Dermis blood vessel endothelial cell (primary cell): ENCODE measurements at places on chromosomes 5 and 9. TPM values are rescaled to one million over a fixed set of nuclear protein-coding genes. Genes with fewer than 3 reads are reported as not detected.

The ANKRD31 gene
- total RNA-seq, result 0.05 TPM in 1 of 2 replicates, not detected in the other

GRCh38 chr5:52734557-52734956 is 53.2 kb upstream of the ITGA1 start:
- DNase-seq, result no peak

- no peak for DNase-seq
These were observed 14.4 kb downstream of the HNRNPK start for GRCh38 chr9:83965350-83966208.

- DNase-seq, result no peak
These were observed 381.0 kb upstream of the IRX4 start for GRCh38 chr5:2263763-2264162.

The PCDHGA7 gene
- total RNA-seq, result 1.0 and 1.3 TPM in 2 replicates

The FAM151B gene
- 2.6 and 3.0 TPM in 2 replicates for total RNA-seq

DNA sequence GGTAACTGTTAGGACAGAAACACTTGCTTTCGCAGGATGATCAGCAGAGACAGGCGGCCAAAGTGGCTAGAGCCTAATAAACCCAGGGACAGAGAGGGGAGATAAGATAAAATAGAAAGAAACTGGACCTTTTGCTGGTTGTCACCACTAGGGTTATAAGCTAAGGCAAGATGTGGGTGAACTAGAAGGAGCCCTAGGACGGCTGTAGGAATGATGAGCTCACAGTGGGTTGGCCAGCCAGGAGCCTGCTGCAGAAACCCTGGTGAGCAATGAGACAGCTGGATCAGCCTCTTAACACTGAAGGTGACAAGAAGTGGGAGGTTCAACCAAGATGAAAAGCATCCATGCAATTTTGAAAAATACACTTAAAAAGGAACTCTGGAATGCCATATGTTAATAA is 13.5 kb downstream of the CTNND2 start:
- no peak for DNase-seq

DNA sequence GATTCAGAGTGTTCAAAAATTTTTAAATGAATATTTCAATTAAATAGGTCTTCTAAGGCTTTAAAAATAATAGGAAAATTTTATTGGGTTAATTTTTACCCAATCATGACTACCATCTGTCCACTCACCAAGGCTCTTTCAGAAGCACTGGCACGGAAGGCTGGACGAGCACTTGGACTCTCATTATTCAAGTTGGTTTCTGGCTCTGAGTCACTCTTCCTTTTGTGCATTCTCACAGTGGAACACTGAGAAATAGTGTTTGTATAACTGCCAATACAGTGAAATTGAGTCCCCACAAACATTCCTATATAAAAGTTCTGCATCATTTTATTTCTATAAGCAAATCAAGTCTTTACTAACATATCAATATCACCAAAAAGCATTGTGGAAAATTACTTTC is 1149.0 kb downstream of the EFNA5 start:
- peak; percentile 56 for DNase-seq
